D721Med (cell line): ENCODE measurements at places on chromosomes 7 and 10.

- DNase-seq, result no peak
Observed at GRCh38 chr10:3149918-3150317, 22.7 kb downstream of the PITRM1 start.

GRCh38 chr10:35889971-35890675 lies 248.0 kb upstream of the FZD8 start:
- DNase-seq, result no peak

- DNase-seq, result no peak
Observed at GRCh38 chr7:17500736-17501135, 202.3 kb downstream of the AHR start.

- no peak for DNase-seq
Observed at GRCh38 chr10:112446055-112446854, 459 bp downstream of the ZDHHC6 start.

DNA sequence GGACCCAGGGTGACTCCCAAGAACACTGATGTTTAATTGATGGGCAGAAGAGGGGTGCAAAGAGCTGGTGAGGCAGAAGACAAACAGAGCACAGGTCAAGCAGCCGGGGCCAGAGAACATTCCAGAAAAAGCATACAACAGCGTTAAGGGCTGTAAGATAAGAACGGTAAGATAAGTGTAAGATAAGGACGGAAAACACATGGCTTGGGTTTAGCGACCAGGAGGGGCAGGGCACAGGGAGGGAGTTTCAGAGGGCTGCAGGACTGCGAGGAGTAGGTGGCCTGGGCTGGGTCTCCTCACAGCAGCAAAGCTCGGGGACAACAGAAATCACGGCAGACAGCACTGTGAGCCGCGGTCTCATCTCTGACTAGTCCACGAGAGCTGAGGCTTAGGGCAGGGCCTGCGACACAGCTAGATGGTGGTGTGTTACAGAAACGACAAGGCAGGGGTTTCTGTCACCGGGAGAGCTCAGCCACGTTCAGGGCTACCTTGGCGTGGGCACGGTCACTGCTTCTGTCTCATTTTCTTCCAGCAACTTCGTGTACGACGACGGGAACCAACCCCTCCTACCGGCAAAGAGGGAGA lies 24.6 kb downstream of the BRI3 start:
- DNase-seq, result no peak

DNA sequence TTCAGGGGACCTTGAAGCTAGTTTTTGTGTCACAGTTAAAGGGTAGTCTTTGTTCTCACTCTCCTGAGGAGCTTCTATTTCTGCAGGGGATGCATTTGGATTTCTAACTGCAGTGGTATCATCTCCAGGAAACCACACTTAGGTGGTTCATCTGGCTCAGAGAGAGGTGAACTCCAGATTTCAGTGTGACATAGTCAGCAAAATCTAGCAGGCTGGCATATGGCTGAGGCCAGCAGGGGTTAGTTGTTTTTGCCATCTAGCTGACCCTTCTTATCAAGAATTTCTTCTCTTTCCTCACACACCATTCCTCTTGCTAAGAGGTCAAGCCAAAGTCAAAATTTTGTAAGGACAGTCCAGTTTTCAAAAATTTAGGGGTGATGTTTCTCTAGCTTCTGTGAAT lies 248.2 kb downstream of the REEP3 start:
- no peak for DNase-seq

- DNase-seq, result no peak
Observed at GRCh38 chr7:28774261-28774988, 183.7 kb downstream of the TRIL start.

DNA sequence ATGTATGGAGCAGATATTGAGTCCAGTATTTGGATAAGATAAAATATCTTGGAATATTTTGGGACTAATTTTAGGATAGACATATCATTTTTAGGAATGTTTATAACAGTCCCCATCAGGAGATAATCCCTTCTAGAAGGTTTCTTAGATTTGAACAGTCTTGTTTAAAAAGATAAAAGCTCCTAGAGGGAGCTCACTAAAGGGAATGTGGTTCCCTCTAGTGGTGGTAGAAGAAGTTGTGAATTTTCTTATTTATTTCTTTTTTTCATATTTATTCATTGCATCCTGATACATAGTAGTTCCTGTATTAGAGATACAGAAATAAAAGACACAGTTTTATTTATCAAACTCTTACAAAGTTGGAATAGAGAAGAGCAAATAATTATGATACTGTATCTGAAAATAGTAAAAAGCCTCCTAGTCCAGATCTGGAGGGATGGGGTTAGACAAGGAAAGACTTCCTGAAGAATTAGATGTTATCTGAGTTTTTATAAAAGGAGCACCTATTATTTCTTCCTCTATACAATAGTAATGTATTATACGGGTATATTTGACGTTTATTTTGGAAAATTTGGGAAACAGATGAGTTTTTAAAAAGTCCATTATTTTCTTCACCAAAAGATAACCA lies 24.5 kb upstream of the KLF14 start:
- no peak for DNase-seq

DNA sequence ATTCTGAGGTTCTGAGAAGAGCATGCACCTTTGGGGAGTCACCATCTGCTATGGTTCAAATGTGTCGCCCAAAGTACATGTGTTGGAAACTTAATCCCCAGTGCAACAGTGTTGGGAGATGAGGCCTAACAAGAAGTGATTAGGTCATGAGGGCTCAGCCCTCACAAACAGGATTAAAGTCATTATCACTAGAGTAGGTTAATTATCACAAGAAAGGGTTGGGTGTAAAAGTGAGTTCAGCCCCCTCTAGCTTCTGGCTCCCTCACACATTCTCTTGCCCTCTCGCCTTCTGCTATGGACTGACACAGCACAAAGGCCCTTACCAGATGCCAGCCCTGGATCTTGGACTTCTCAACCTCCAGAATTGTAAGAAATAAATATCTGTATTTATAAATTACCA lies 100.3 kb upstream of the C10orf90 start:
- no peak for DNase-seq

DNA sequence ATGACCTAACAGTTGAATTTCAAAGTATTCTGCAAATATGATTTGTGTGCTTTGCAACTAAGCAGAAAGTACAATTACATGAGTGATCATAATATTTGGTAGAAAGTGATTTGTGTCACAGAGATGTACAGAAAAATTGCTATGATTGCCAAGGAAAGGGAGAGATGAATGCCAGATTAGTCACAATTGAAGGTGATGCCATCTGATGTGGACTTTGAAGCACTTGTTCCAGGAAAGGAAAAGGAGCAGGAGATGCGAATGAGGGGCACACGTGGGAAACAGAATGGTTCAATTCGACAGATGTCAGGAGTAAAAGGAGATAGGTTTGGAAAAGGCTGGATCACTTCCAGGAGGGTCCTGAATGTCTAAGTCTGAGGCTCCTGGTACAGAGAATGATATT lies 153.1 kb upstream of the LAMB4 start:
- no peak for DNase-seq

GRCh38 chr10:52771534-52772445 lies 794 bp downstream of the MBL2 start:
- DNase-seq, result no peak

GRCh38 chr10:21401196-21401595 lies 124.3 kb downstream of the SKIDA1 start:
- no peak for DNase-seq

- DNase-seq, result no peak
Observed at GRCh38 chr10:105188737-105189462, 547.8 kb downstream of the SORCS3 start.

GRCh38 chr10:6348096-6348874 lies 145.6 kb downstream of the PFKFB3 start:
- DNase-seq, result no peak

- no peak for DNase-seq
Observed at GRCh38 chr10:24822590-24822989, 98.9 kb upstream of the ARHGAP21 start.

DNA sequence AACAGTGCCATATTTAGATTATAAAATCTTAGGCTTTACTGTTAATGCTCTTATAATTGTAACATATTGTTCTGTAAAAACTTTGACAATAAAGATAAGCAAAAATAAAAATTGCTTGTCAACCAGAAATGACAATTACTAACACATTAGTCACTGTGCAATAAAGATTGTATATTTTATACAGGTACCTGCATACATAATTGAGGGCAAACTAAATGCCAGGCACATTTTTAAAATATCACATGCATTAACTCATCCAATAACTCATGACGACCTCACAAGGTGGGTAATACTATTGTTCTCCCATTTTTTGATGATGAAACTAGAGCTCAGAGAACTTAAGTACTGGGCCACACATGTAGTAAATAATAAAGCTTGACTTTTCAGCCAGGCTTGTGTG lies 1020.2 kb upstream of the C7orf33 start:
- no peak for DNase-seq

GRCh38 chr7:106681815-106682495 lies 21.0 kb upstream of the CCDC71L start:
- no peak for DNase-seq

GRCh38 chr10:67284589-67284988 lies 358.8 kb downstream of the LRRTM3 start:
- no peak for DNase-seq

GRCh38 chr7:155638366-155638765 lies 6.1 kb upstream of the RBM33 start:
- no peak for DNase-seq

DNA sequence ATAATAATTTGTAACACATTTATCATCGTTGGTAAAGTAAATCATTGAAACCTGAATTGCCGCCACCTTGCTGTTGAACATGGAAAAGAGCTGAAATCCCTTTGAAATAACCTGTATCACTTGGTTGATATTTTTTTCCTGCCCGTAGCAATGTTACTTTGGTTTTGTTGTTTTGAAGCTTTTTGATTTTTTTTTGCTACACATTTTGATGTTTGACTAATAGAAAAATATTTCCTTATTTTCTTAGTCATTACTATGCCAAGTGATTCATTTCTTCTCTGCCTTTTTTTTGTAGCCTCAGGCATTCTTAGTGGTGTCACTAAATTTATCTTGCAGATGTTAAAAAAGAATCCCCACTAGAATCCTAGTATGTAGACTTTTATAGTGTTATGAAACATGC lies 235.1 kb upstream of the MEOX2 start:
- DNase-seq, result no peak

GRCh38 chr10:58806323-58806722 lies 293.7 kb downstream of the BICC1 start:
- no peak for DNase-seq

- no peak for DNase-seq
Observed at GRCh38 chr10:127926455-127926854, 19.6 kb downstream of the PTPRE start.

DNA sequence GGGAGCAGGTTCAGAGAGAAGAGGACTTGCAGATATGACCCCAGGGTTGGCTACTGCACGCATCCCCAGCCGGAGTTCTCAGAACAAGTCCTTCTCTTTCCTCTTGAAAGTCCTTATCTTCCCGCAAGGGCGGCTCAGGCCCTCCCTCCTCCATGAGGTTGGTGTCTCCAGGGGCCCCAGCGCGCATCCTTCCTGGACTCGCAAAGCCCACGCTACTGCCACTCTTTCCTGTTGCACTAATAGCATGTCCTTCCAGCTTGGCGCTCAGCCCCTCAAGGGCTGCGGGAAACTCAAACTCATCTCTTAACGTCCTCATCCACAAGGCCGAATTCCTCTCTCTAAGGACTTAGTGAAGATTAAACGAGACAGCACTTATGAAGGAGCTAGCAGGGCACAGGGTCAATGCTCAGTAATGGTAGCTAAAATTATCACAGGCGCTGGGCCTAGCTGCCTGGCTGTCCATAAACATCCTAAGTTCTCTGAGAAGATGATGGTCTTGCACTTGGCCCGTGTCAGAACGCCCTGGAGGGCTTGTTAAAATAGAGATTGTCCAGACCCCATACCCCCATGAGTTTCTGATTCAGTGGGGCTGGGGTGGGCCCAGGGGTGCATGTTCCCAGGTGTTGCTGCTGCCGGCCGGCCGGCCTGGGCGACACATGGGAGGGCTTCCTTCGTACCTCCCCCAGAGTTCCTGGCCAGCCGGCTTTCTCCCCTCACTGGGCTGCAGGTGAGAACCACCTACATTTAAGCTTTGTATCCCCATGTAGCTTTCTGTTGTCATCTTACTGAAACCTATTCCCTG lies 261.4 kb downstream of the COBL start:
- no peak for DNase-seq

- DNase-seq, result no peak
Observed at GRCh38 chr7:35988105-35988504, 164.9 kb upstream of the EEPD1 start.

GRCh38 chr7:142584765-142585164 lies 164.5 kb upstream of the PRSS1 start:
- no peak for DNase-seq

DNA sequence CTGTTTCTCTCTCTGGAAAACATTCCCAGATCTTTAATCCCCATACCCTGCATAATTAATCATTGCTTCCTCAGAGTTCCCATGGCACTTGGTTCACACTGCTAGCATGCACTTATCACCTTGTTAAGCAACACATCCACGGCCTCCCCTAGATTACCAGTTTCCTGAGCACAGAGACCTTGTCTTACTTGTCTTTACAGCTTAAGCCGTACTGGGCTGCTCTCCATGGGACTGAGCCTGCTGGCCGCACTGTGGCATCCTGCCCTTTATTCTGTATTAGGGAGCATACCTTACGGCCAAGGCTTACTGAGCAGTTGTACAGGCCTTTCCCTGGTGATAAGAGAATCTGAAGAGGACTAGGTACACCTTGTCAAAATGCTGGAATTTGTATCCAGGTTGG lies 190.2 kb downstream of the REEP3 start:
- no peak for DNase-seq

GRCh38 chr10:78777867-78778266 lies 290.9 kb upstream of the ZMIZ1 start:
- no peak for DNase-seq

GRCh38 chr7:130356876-130357611 lies 12.4 kb downstream of the CPA5 start:
- DNase-seq, result no peak

DNA sequence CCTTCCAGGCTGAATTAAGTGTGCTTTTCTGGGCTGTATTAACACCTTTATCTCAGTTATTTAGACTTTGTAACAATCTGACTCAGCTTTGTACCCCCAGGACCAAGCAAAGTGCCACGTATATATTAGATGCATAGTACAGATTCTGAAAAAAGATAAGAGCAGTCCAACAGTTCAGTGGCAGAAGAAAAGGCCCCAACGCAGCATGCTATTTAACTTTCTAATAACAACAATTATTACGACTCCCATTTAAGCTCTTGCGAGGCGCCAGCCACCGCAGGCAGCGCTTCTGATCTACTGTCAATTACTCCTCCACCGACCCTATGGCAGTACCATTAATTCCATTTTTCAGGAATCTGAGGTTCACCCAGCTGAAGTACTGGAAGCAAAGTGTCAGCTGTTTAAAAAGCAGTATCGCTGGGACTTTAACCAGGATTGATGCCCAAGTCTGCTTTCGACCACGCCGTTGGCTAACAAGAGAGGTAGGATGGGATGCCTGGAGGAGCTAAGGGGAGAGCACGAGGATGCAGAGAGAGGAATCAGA lies 638 bp downstream of the LIPA start:
- no peak for DNase-seq
